CMK (cell line): ENCODE measurements at places on chromosomes 7 and 10.
A peak's percentile ranks its signal among the peaks of the same experiment; 100 is the strongest.

GRCh38 chr7:16603633-16604032 is 41.9 kb downstream of the ANKMY2 start:
- DNase-seq = no peak

DNA sequence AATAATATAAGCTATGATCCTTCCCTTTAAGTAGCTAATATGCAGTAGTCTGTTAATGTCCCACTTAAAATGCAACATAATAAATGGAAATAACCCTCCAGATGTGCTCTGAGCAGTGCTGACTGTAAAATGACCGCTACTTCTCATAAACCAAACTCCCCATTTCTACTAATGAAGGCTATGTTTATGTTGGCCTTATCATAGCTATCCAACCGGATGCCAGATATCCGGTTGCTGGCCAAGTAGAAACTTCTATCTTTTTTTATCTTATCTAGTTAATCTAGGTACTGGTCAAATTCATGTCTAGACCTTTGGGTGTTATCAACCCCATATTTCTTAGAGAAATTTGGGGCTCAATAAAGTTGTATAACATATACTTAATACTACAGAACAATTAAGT is 56.6 kb downstream of the CHRM2 start:
- DNase-seq = peak; percentile 31

DNA sequence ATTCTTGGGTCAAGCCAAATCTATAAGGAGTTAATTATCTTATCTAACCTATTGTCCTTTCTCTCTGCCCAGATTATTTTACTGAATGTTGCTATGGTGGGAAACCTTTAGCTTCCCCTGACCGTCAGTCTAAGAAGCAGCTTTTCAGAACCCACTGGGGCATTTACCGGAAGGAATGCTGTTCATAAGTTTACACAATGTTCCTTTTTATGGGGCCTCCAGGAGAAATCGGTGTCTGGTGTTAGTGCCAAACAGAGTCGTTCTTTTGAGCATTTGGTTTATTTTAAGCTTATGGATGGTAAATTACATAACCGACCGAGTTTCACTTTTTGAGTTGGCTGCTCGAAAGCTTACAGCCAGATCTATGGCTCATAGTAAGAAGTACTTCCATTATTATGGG is 111.9 kb downstream of the CACNB2 start:
- DNase-seq = no peak

DNA sequence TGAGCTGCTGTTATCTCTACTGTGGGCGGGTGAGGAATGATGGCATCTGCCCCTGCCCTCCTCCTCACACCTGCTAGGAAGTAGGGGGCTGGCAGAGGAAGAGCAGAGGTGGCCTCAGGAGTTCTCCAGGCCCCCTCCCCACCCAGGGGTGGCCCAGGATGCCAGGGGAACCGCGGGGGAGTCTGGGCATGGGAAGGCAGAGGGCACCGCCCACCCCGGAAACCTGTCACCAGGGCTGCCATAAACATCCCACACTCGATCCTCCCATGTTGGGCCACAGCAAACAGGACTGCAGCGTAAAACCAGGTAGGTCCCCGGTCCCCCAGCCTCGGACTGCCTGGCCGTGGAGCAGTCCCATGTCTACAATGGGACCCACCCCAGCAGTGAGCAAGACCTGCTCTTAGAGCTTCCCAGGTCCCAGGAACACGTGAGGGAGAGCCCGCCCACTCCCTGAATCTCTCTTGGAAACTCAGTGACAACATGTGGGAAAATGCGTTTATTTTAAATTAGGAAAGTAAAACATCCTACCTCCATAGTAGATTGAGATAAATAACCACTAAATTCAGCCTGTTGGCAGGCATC is 23.4 kb downstream of the EBF3 start:
- no peak for DNase-seq

- DNase-seq = no peak
These were observed 60.8 kb downstream of the OGDH start for GRCh38 chr7:44667190-44667589.

DNA sequence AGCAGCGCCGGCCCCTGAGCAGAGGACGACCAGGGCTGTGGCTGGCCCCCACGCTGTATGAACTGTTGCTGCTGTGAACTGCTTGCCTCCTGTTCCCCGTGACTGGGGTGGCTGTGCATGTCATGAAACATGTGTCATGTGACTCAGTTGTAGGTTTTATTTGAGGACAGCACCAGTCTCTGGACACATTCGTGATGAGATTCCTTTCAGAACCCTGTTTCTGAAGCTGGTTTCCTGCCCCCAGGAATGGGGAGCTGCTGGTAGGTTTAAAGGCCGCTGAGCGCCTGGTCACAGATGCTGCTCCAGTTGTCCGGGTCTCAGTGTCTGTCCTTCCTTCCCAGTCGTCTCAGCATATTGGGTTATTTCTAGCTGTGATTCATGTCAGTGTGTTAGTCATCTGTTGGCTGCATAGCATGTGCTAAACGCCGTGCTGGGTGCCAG is 79.1 kb upstream of the PPIF start:
- DNase-seq = no peak

- DNase-seq = no peak
These were observed 56.5 kb upstream of the EEPD1 start for GRCh38 chr7:36096460-36097095.

DNA sequence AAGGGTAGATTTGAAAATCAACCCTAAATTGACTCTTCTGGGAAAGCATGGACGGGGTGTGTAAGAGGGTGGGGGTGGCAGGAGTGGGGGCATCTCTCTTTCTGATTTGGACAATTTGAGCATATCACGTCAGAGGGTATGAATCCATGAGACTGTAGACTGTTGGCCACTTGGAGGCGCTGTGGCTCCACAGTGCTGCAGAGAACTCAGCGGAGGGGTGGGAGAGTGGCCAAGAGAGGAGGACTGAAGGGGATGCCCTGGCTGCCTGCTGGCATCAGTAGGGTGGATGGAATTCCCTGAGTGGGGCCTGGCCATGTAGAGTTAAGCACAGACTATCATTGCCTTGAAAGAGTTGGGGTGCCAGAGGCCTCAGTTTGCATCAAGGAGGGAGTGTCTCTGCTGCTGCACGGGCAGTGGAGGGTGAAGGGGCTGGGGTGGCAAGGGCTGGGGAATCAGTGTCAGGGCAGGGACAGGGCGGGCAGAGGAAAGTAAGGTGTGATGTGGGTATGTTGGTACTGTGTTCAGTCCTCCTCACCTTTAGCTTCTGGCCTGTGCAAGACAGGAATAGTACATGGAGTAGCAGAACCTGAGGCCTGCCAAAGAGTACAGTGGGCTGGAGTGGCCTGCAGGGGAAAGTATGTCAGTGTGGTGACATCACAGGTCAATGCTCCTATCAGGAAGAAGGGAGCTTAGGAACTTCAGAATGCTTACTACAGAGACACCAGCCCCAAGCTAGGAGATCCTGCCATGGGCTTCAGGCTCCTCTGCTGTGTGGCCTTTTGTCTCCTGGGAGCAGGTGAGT is 133.5 kb upstream of the PRSS58 start:
- DNase-seq = no peak

DNA sequence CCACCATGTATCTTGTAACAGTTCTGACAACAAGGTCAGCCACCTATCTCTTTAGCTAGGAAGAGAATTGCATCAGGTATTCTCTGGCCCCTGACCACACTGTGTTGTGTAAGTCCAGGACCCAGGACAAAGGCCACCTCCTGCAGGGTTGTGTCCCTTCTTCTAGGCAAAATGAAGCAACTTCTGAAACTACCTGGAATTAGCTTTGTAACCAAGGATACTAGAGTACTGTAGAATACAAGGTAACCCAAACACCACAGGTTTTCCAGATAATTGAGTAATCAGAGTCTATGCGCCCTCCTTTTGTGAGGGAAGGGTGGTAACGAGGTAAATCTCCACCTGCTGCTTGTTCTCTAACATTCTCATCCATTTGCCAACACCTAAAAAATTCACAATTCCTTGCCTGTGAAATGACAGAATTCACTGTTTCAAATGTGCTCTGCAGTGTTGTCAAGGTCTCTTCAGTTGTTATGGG is 51.7 kb downstream of the SGMS1 start:
- DNase-seq = no peak
